ENCODE measurements at places on chromosomes 2 and 18.

DNA sequence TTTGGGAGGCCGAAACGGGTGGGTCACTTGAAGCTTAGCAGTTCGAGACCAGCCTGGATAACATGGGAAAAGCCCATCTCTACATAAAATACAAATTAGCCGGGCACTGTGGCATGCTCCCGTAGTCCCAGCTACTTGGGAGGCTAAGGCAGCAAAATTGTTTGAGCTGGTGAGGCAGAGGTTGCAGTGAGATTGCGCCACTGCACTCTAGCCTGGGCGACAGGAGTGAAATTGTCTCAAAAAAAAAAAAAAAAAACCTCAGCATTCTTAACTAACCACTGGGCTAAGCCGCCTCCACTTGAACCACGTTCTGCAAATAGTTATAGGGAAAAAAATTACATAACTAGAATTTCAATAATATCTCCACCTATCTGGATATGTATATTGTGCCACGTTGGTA lies 2.3 kb downstream of the FOXI3 start:
- no peak for DNase-seq

GRCh38 chr2:142200062-142200461 lies 69.2 kb upstream of the LRP1B start:
- DNase-seq: no peak

DNA sequence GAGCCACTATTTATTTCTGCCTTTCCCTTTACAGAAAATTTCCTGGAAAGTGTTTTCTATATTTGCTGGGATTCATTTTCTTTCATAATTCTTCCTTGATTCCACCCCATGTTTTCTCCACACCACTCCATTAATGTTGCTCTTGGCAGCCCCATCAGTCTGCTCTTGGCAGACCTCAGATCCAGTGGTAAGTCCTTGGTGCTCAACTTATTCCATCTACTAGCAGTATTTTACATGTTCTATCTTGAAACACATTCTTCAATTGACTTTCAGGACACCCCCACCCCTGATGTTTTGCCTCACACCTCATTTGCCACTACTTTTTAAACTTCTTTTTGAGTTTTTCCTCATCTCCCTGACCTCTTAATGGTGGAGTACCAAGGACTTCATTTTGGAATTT lies 65.0 kb downstream of the HNMT start:
- DNase-seq: no peak

DNA sequence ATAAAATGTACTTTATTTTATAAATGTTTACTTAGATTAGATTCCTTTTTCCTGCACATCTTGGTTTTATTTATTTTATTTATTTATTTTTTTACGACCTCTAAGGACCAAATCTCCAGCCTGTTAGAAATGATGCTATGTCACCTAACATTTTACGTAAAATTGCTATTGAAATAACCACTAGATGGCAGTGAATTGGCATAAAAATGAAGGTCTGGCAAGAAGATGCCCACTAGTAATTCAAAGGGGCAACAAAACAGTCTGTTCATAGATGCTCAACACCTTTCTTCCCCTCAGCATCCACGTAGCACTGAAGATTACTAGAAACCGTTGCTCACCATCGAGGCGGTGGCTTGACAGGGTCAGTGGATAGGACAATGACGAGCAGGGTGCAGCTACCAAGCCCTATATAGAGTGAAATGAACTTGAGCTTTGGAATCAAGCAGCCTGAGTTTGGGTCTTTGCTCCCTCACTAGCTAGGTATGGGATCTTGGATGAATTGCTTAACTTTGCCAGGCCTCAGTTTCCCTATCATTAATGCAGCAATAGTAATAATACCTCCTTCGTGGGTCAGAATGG lies 128.7 kb upstream of the L3MBTL4 start:
- no peak for DNase-seq

- DNase-seq: no peak
Observed at GRCh38 chr18:62778976-62779869, 63.9 kb downstream of the PHLPP1 start.

GRCh38 chr2:46296216-46296839 lies 879 bp upstream of the EPAS1 start:
- no peak for DNase-seq

DNA sequence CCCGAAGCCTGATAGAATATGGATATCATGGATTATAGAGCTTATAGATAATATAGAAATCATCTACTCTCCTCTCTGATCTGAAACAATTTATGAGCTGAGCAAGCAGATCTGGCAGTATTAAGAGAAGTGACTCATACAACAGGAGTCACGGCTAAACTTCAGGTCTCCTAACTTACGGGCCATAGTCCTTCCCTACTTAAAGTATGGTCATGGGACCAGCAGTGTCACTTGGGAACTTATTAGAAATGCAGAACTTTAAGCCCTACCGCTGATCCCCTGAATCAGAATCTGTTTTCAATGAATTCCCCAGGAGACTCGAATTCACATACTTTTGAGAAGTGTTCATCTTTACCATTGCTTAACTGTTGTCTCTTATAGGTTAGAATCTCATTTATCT lies 195.7 kb upstream of the FANCL start:
- no peak for DNase-seq

DNA sequence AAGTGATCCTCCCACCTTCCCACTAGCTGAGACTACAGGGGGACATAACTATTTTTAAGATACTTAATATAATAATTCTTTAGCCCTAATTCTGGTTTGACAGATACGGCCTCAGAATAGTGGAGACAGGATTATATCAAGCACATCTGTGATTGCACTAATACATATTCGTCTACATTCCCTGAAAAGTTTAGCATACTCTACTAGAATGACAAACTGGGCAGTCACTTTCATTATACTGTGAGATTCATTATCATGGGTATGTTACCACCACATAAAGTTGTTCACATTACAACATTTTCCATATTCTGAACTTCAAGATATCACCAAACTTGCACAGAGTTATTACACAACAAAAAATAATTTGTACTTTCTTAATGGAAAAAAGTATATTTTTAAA lies 11.0 kb downstream of the FAM210A start:
- DNase-seq: no peak

- no peak for DNase-seq
Observed at GRCh38 chr2:107648781-107649404, 177.8 kb upstream of the RGPD4 start.

DNA sequence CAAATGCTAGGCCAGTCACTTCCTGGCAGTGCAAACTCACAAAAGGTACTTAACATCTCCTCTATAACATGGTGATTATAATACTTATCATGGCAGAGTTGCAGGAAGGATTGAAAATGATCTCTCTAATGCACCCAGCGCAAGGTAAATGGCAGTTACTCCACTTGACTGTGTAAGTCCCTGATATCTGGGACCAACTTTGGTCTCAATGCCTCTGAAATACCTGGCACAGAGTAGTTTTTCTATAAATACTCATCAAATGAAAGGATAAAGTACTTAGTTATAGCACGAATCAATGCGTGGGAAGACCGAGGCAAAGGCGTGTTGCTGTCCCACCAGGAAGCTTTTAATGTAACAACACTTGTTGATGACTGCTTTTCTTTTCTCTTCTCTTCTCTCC lies 24.8 kb downstream of the LRRC30 start:
- DNase-seq: no peak

DNA sequence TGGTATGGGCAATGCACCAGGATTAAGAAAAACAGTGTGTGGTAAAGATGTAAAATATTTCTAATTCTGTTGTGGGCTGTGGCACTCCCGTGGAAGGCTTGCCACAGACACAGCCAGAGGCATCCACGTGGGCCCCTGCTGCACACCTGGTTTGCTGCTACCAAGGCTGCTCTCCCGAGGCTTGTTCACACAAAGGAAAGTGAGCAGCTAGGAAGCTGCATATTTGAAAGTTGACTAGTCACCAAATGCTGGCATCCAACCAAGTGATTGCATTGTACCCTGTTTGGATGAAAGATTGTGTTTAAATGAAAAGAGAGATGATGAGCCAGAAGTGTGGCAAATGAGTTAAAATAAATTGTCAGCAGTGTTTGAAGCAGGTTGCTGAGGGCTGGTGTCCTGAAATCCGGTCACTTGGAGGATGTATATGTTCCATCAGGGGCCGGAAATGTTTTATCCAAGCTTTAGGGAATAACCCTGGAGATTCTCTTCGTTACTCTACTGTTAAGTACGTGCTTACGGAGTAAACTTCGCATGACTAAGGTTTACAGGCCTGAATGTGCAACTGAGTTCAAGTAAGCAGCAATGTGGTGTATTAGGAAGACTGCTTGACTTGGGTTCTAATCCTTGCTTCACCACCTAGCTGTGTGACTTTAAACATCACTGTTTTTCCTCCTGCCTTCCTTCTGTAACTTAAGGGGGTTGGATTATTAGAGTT lies 86.1 kb downstream of the MSH2 start:
- DNase-seq: peak; percentile 32

DNA sequence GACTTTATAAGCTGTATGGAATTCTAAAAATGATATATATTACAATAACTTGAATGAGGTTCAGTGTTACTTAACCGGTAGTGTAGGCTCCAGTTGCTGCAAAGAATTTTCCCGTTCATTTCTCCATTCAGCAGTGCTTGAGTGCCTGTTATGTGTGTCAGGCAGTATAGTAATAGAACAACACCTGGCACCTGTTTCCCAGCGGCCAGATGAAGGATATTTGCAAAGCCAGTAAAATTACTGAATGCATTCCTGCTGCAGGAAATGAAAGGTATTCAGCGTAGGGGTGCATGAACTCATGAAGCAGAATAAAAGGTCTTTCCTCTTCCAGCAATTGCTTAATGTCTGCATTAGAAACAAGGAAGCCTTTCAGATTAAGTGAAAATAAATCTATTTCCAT lies 18.8 kb downstream of the YPEL5 start:
- no peak for DNase-seq

GRCh38 chr18:8001711-8002301 lies 434.7 kb downstream of the PTPRM start:
- no peak for DNase-seq

GRCh38 chr2:9191041-9191481 lies 15.6 kb upstream of the ASAP2 start:
- DNase-seq: no peak

Measured in HCT116 (cell line).